Karpas-422 (cell line): ENCODE measurements at places on chromosomes 4 and X. TPM values are rescaled to one million over a fixed set of nuclear protein-coding genes. Genes with fewer than 3 reads are reported as not detected.

The PPP4R3C gene
- total RNA-seq = not detected in 2 replicates

The RASGEF1B gene
- 1.2 and 1.6 TPM in 2 replicates for total RNA-seq

The CNOT6L gene
- total RNA-seq = 7.0 and 16.7 TPM in 2 replicates

The FAT4 gene
- 7.4 and 12.2 TPM in 2 replicates for total RNA-seq

The CCSER1 gene
- total RNA-seq = 0.87 and 3.6 TPM in 2 replicates

The P2RY10 gene
- total RNA-seq = 0.51 and 1.3 TPM in 2 replicates

DNA sequence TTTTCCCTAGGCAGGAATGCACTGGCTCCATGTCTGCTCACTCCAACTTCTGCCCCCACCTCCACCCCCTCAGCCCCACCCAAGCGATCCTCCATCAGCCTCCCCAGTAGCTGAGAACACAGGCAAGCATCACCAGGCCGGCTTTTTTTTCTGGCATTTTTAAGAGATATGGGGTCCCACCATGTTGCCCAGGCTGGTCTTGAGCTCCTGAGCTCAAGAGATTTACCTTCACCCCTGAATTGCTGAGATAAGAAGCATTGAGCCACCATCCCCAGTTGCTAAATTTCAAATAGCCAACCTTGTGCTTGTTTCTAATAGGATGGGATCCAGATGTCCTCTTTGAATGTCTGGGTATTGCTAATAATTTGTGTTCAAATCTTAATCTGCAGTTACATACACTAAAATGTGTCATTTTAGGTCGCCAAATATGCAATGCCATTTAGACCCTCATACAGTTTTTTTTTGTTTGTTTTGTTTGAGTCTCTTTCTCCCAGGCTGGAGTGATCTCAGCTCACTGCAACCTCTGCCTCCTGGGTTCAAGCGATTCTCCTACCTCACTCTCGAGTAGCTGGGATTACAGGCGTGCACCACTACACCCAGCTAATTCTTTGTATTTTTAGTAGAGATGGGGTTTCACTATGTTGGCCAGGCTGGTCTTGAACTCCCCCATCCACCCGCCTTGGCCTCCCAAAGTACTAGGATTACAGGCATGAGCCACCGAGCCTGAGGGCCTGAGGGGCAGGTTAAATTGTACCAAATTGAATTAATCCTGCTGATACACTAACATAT is 8.8 kb downstream of the LARP7 start:
- H3K4me1 ChIP-seq = no peaks in the 10 kb centered on the region
- no peaks in the 10 kb centered on the region for H3K27me3 ChIP-seq
- H3K4me3 ChIP-seq = no peak overlapping the region

DNA sequence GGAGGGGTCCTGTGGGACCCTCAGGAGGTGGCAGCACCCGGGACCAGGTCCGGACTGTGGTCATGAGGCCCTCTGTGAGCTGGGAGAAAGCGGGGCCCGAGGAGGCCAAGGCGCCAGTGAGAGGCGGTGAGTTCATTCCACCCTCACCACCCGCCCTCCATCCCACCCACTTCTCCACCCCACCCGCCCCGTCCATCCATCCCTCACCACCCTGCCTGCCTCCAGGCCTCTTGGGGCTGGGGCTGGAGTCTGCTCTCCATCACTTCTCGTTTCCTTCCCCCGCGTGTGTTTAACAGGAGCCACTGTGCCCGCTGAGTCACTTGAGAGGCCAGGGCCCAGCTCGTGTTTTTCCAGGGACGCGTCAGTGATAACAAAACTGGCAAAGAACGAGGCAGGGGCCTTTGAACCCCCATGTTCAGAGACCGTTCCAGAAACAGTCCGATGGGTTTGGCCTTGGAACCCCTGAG is 6.2 kb downstream of the SH3TC1 start:
- H3K36me3 ChIP-seq = no peaks in the 10 kb centered on the region
- no peak overlapping the region for H3K27ac ChIP-seq
- DNase-seq = no peak
- no peak overlapping the region for H3K4me3 ChIP-seq
- H3K4me1 ChIP-seq = peaks cover 15% of the 10 kb centered on the region
- no peaks in the 10 kb centered on the region for H3K27me3 ChIP-seq

DNA sequence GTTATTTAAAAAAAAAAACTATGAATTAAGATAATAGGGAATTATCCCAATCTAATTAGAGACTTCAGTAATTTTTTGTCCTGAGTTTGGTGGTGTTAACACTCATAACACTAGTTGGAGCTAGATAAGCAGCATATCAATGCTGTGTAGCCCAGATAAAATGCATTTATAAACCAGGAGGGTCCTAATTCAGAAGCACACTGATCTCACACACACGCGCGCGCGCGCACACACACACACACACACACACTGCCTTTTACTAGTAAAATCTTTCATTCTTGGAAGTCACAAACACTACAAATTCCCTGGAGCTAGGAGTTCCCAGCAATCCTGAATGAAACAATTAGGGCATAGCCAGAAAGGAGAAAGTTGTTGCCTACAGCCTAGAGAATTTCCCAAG is 3.2 kb downstream of the UNC5C start:
- no peaks in the 10 kb centered on the region for H3K4me1 ChIP-seq
- H3K27ac ChIP-seq = no peak overlapping the region
- DNase-seq = no peak
- H3K4me3 ChIP-seq = no peak overlapping the region
- no peaks in the 10 kb centered on the region for H3K27me3 ChIP-seq

DNA sequence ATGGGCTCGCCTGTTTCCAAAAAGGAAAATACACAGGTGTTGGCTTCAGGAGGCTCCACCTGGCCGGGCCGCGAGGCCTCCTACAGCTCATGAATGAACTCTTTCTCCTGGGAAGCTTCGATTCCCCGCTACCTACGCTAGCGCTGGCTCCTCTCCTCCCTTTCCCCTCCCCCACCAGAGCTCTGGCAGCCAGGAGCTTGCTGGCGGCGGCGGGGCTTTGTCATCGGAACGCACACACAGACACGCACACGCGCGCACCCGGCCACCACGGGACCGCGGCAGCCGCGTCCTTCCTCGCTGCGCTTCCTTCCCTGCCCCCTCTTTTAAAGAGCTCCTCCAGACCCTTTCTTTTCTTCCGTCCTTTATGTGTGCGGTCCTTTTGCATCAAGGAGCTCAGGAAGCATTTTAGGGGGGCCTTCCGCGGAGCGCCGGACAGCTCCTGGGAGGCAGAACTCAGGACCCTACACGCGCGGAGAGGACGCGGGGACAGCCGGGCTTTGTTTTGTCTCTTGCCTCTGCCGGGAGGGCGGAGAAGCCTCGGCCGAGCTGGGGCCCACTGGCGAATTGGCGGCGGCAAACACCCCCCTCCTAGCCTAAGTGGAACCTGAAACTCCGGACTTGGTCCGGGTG is 70.2 kb upstream of the BCOR start:
- H3K4me1 ChIP-seq = peaks cover 46% of the 10 kb centered on the region
- no peaks in the 10 kb centered on the region for H3K27me3 ChIP-seq
- DNase-seq = no peak

DNA sequence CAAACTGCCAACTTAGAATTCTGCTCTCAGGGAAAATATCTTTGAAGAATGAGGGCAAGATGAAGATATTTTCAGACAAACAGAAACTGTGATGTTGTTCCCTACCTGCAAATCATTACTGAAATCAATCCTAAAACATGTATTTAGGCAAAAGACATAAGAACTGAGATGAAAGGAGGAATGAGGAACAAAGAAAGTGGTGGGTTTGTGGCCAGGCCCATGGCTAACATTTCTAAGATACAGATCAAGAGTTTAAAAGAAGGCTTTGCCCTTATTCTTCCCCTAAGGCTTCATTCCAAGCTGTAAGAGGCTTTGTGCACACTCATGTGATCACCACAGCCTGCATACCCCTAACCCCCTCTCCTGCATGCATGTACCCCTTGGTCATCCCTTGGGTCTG is 46.5 kb downstream of the ADGRG2 start:
- no peak for DNase-seq
- H3K36me3 ChIP-seq = no peaks in the 10 kb centered on the region
- no peaks in the 10 kb centered on the region for H3K27me3 ChIP-seq
- H3K27ac ChIP-seq = no peak overlapping the region
- H3K4me3 ChIP-seq = no peak overlapping the region
- H3K4me1 ChIP-seq = no peaks in the 10 kb centered on the region

- no peaks in the 10 kb centered on the region for H3K36me3 ChIP-seq
- no peak for DNase-seq
- H3K4me1 ChIP-seq = no peaks in the 10 kb centered on the region
- no peak overlapping the region for H3K4me3 ChIP-seq
- no peak overlapping the region for H3K27ac ChIP-seq
Observed at GRCh38 chrX:3627594-3627993, 85.9 kb downstream of the PRKX start.

DNA sequence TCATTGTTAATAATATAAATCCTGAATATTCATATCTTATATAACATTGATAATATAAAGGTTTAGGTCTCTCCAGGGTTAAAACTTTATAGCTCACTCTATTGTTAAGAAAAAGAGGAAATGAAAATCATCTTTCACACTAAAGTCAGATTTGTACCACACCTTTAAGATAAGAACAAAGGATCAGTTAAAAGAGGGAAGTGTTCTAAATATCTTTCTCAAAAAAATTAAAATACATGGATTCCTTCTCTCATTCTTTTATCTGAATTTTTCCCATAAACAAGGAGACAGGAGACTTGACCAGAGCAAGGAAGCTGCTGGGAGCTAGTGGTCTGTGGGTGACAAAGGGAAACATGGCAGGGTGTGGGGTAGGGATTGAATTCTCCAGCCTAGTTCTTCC is 323.0 kb upstream of the CPXCR1 start:
- no peak overlapping the region for H3K4me3 ChIP-seq
- no peaks in the 10 kb centered on the region for H3K36me3 ChIP-seq
- no peak for DNase-seq
- H3K27me3 ChIP-seq = no peaks in the 10 kb centered on the region
- peak overlapping the region; percentile 24; the same call in 1 of the 2 replicates for H3K27ac ChIP-seq

DNA sequence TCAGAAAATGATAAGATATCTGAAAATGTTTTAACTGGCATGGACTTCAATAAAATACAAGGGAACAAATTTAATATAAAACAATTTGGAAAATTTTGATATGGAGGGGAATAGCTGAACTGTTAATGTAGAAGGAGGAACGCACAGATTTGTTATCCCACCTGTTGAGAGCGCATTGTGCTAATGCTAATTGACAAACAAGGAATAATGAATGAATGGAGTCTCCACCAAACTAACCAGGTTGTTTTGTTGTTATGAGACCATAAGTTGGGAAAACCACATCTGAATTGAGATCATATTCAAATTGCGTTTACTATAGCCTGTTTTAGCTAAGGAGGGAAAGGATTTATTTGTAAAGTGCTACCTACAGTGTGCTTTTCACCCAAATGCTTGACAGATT is 195.6 kb downstream of the ADGRL3 start:
- H3K4me1 ChIP-seq = no peaks in the 10 kb centered on the region
- H3K36me3 ChIP-seq = no peaks in the 10 kb centered on the region
- DNase-seq = no peak
- no peaks in the 10 kb centered on the region for H3K27me3 ChIP-seq

DNA sequence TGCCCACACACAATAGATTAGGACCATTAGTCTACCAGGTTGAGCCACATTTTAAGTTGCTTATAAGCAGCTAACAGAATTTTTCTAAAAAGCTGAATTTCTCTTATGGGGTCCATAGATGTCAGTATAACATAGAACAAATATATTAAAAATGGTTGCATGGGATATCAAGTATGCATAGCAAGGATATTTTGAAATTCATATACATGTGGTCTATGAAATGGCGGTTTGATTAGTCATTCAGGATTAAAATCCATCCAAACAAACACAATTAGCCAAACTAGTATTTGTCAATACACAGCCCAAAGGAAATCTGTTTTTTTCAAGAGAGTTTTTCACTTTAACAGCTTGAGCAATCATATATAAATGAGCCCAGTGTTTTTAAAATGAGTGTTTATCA is 33.5 kb upstream of the AMOT start:
- H3K27ac ChIP-seq = no peak overlapping the region
- DNase-seq = peak; percentile 46
- no peak overlapping the region for H3K4me3 ChIP-seq
- H3K27me3 ChIP-seq = no peaks in the 10 kb centered on the region
- H3K4me1 ChIP-seq = no peaks in the 10 kb centered on the region

- no peaks in the 10 kb centered on the region for H3K36me3 ChIP-seq
- no peaks in the 10 kb centered on the region for H3K27me3 ChIP-seq
- no peak for DNase-seq
- no peak overlapping the region for H3K27ac ChIP-seq
- H3K4me1 ChIP-seq = no peaks in the 10 kb centered on the region
Observed at GRCh38 chrX:117092641-117093040, 629.9 kb upstream of the CT83 start.

DNA sequence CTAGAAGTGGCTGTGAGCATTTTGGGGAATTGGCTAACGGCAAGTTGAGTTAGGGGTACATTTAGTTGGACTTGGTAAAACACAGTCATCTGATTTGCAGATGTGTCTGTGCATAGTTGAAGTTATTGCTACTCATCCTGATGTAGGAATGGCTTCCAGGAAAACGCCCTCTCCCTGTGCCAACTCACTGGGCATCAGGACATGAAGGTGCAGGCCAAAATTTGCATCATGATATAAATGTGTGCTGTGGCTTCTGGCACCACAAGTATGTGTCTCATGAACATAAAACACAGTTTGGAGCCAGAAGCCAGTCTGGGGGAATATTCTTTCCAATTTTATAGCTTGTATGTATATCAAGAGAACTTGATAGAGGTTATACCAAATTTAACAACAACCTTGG is 54.2 kb upstream of the CBR4 start:
- H3K36me3 ChIP-seq = no peaks in the 10 kb centered on the region
- H3K27ac ChIP-seq = no peak overlapping the region
- no peak overlapping the region for H3K4me3 ChIP-seq
- no peak for DNase-seq
- no peaks in the 10 kb centered on the region for H3K4me1 ChIP-seq

DNA sequence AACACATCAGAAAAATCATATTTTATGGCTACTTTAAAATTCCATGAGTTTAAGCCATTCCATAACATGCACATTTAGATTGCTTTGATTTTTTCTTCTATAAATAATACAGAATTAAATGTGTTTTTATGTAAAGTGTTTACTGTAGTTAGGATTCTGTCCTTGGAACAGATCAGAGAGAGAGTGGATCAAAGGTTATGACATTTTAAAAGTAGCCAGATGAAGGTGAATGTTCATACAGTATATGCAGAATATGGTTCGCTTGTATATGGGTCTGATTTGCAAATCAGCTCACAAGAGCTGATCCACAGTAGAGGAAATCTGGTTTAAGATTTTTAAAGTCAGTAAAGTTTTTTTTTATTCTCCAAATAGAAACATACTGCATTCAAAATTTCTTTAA is 7.2 kb upstream of the PALLD start:
- no peak for DNase-seq
- no peak overlapping the region for H3K27ac ChIP-seq
- H3K36me3 ChIP-seq = no peaks in the 10 kb centered on the region
- H3K4me1 ChIP-seq = no peaks in the 10 kb centered on the region
- H3K4me3 ChIP-seq = no peak overlapping the region
